ENCODE measurements at places on chromosomes 7 and 10.

- DNase-seq: peak; percentile 11
Observed at GRCh38 chr7:129188372-129188891, at the start of gene SMO. Gene SMO (plus strand): TSS chr7:129188633. CDS start chr7:129189152, 519 bp downstream.

DNA sequence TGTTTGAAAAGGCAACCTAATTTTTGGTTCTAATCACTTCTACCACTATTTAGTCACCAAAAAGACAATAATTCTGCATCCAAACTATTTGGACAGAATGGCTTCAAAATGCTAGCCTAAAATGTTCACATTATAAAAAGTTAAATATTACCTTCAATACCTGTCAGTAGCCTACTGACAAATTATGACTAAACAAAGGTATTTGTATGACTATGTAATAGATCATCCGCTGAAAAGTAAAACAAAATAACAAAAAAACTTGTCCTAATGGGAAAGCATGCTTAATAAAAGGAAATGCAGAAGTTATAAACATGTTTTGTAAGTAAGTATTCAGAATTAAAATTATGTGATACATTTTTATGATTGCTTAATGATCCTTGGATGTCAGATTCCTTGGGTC is 36.6 kb downstream of the CD36 start:
- DNase-seq: no peak

- no peak for DNase-seq
Observed at GRCh38 chr10:11194859-11195586, 177.4 kb downstream of the CELF2 start.

GRCh38 chr10:110395350-110396283 is 90.9 kb upstream of the SMNDC1 start:
- DNase-seq: no peak

- no peak for DNase-seq
Observed at GRCh38 chr10:96188421-96188820, 58.3 kb downstream of the ZNF518A start.

GRCh38 chr10:122441961-122442360 is 12.5 kb upstream of the ARMS2 start:
- no peak for DNase-seq

DNA sequence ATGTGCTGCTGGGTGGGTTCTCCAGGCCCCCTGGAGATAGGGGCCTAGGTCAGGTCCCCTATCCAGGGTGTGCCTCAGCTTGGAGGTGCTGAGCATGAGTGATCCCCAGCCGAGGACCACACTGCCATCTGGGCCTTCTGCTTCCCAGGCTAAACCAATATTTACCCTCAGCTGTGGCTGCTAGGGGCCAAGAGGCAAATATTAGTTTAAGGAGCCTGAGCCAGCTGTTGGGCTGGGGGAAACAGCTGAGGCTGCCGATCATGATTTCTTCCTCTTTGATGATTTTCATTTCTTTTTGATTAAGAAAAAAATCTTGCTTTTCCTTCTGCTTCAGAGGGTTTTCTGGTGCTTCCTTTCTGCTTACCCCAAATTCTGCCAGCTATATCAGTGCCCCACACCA is 83.4 kb downstream of the NEURL1 start:
- no peak for DNase-seq

GRCh38 chr7:43437001-43437400 is 145.9 kb upstream of the STK17A start:
- DNase-seq: no peak

DNA sequence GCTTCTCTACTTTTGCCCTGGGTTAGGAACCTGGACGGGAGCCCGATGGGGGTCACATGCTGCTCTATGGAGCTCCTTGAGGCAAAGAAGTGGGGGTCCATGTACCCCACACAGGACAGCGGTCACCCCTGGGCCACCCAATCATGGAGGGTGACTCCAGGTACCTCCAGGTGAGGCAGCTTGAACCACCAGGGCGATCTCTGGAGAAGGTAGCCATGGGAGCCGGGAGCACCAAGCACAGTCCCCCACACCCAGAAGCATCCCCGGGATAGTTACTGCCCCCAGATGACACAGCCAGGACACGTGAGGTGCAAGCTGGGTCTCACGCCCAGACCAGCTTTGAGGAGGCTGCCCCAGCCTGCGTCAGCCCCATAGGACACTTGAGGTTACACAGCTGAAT is 58.4 kb downstream of the C10orf143 start:
- DNase-seq: no peak

DNA sequence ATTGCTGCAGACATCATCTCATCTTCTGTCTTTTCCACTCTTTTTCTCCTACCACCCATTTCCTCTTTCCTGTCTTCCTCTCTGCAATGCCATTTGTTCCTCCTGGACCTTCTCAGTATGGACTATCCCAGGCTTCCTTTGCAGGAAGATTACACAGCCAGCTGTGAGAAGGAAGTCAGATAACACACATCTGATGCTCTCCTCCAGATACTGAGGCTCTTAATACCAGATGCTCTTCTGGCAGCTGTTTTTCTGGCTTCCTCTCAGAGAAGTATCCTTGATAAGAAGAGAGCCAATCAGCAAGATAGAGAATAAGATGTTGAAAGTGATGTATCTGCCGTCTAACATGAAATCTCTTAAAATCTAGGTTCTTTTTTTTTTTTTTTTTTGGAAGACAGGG is 14.4 kb downstream of the KIAA1217 start:
- DNase-seq: no peak

GRCh38 chr7:117308891-117309290 is 14.0 kb downstream of the WNT2 start:
- DNase-seq: no peak

- no peak for DNase-seq
Observed at GRCh38 chr10:132375116-132375794, 21.7 kb upstream of the PWWP2B start.

DNA sequence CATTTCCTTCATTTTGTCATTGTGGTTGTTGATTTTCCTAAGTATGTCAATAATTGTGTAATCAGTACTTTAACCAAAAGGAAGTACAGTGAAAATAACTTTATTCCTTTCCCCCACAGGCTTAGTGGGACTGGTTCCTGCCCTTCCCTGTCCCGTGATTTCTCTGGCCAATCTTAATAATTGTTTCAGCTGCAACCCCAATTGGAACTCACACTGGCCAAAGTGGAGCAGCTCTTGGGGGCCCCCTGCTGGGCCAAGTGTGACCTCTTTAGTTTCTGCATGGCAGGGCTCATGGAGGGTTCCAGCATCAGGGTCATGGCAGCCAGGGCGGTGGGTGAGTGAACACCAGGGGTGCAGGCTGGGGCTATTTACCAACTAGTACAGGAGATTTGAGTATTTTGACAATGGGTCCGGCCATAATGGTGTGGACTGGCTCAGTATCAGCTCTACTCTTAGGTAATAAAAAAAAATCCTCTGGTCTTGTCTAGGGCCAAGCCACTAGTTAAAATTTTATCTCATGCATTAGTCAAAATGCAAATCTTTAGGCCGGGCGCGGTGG is 31.7 kb downstream of the CYCS start:
- peak; percentile 33 for DNase-seq

DNA sequence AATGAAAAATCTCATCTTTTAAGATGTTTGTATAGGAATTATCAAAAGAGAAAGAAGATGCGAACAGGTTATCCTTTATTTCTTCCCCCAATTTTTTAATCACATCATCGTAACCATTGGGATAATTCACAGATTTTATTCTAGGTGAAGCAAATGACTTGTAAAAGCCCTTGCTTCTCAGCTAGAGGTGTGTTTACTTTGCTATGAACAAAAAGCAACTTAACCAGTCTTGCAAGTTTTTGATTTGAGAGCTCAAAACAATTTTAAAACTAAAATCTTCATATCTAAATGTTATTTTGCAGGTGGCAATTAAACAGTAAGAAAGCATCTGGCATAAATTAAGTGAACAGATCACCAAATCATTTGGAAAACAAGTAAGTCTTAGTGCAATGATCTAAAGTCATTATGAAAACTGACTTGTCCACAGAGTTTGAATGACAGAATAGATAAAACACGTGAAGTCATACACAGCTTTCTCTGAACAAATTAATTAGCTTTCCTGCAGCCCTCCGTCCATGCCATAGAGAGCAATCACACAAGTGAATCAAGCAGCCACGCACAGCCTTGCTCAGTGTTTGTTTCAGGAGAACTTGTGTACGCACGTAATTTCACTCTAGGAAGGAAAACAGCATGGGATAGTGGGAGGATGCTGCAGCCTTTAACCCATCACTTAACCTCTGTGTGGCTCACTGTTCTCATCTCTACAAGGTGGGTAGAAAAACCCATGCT is 85.0 kb upstream of the ZNF800 start:
- DNase-seq: no peak

DNA sequence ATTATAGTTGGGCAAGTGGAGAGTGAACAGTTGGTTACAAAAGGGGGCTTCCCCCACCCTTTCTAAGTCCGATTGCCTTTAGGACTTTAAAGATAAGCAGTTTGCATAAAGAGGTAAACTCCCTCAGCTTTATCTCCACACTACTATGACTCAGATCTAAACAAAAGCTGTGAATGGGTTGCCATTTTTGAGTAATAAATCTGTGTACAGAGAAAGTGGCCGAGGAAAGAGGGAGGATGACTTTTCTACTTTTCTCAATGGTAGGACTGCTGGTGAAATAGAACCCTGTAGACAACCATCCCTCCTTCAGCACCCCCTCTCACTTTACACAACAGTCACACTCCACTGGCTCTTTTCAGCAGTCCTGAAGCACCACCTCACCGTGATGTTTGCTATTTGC is 71.2 kb downstream of the DNMBP start:
- no peak for DNase-seq

- DNase-seq: no peak
Observed at GRCh38 chr7:50553973-50554372, 11.2 kb downstream of the DDC start.

DNA sequence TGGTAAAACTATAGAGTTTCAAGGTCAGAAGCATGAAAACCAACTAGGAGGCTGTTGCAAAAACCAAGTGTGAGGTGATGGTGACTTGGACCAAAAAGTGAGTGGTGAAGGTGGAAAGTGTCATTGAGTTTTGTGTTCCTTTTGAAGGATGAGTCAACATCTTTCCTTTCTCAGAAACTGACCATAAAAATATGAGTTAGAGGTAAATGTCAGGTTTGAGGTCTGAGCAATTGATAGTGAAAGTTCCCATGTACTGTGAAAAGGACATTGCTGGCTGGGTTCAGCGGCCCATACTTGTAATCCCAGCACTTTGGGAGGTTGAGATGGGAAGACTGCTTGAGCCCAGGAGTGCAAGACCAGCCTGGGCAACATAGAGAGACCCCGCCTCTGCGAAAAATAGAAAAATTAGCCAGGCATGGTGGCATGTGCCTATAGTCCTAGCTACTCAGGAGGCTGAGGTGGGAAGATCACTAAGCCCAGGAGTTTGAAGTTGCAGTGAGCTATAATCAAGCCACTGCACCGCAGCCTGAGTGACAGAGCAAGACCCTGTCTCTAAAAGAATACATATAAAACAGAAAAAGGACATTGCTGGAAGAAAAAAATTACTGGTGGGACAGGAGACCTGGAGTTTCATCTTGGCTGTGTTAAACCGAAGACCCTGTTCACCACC is 89.3 kb upstream of the ARID5B start:
- DNase-seq: no peak

- DNase-seq: no peak
Observed at GRCh38 chr7:44845451-44845850, 2.4 kb downstream of the H2AZ2 start.

GRCh38 chr7:29527505-29528108 is 36.0 kb upstream of the PRR15 start:
- no peak for DNase-seq

DNA sequence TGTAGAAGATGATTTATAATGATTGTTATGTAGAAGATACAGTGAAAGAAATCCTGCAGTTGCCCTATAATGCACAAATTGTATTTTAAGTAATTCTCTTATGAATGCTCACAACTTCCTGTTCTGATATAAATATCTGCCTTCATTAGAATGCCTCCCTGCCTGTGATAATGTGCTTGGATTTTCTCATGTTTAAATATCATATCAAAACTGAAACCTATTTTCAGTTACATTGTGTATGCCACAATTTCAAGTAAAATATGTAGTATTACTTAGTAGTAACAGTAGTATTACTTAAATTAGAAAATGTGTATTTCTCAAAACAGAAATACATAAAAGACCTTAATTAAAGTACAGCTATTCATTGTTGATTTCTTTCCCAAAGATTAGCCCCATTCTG is 41.1 kb upstream of the TFEC start:
- no peak for DNase-seq

GRCh38 chr10:86347856-86348255 is 18.7 kb downstream of the GRID1 start:
- DNase-seq: no peak

DNA sequence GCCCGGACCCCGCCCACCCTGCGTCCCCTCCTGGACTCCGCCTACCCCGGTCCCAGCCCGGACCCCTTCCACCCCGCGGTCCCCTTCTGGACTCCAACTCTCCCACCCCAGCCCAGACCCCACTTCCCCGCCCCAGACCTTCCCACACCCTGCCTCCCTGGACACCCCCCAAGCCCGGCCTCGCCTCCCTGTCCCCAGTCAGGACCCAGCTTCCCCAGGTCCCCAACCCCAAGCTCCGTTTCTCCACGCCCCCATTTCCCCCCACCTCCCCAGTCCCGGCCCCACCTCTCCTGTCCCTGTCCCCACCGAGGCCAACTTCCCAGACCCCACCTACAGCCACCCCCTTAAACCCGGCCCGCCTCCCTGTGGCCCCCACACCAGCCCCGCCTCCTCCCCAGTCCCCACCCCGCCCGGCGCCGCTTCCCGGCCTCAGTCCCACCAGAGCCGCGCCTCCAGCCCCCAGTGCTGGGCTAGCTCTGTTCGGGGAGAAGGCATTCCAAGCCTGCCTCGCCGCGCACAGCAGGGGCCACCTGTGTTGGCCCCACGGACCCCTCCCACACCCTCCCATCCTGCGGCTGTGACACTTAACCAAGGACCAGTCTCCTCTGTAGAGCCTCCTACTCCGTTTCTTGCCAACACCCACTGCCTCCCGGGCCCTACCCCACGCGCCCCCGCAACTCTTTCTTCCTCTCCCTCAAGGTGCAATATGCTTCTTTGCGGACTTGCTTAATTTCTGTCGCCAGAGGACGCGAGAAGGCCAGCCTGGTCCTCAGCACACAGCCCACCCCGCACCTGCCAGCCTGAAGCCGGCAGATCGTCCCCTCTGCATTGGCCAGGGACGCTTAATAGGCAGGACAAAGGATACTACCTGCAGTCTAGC is 736 bp upstream of the ITIH5 start:
- DNase-seq: no peak

Measured in substantia nigra (tissue), 51 donors.